Tibial artery (tissue), 4 donors: ENCODE measurements at places on chromosomes 16 and 17.

- no peak overlapping the region for H3K27ac ChIP-seq
- peaks cover 11% of the 10 kb centered on the region for H3K4me1 ChIP-seq
- H3K4me3 ChIP-seq: no peak overlapping the region
- no peaks in the 10 kb centered on the region for H3K36me3 ChIP-seq
These were observed 4.8 kb downstream of the RABEP1 start for GRCh38 chr17:5286846-5287245.

DNA sequence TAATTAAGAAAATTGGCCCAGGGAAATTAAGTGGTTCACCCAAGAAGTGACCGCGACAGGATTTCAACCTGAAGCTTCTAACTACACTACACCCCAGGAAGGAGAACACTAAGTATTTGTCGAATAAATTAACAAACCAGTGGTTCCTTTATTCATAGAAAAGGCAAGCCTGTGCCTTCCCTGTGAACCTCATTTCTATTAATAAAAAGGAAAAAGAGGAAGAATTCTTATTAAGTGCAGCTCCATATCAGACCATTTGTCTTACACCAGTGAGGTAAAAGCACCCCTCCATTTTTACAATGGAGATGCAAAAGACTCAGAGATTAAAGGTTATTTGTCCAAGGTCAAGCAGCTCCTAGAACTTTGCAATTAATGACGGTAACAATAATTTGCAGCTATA, 1.7 kb downstream of the COPS3 start:
- H3K36me3 ChIP-seq: no peaks in the 10 kb centered on the region
- peaks cover 5% of the 10 kb centered on the region for H3K4me1 ChIP-seq
- H3K4me3 ChIP-seq: no peak overlapping the region
- no peaks in the 10 kb centered on the region for H3K27me3 ChIP-seq
- H3K27ac ChIP-seq: no peak overlapping the region

- H3K4me3 ChIP-seq: no peak overlapping the region
- H3K27ac ChIP-seq: no peak overlapping the region
- H3K27me3 ChIP-seq: no peaks in the 10 kb centered on the region
- DNase-seq: no peak
- no peaks in the 10 kb centered on the region for H3K4me1 ChIP-seq
- H3K36me3 ChIP-seq: peaks cover 10% of the 10 kb centered on the region
These were observed 7.4 kb downstream of the ZNF750 start for GRCh38 chr17:82832411-82832810.

DNA sequence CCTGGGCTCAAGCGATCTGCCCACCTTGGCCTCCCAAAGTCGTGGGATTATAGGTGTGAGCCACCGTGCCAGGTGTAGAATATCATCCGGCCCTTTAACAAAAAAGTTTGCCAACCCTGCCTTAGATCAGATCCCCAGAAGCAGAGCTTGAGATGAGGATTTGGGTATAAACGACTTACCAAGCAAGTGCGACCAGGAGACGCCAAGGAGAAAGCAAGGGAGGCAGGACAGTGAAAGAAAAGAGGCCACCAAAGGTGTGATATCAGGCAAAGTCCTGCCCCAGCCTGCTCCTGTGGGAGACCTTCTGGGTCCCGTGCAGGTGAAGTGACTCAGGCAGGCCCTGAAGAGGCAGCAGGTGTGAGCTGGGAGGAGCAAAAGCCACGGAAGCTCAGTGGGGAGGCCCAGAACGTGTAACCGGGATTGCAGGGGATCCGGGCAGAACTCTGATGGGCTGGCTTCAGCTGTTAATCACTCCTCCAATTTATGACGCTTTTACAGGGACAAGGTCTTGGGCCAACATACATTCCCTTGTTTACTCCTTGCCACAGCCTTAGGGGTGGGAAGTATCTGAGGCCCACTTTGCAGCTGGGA, 14.1 kb upstream of the CALB2 start:
- H3K4me3 ChIP-seq: no peak overlapping the region
- H3K27me3 ChIP-seq: peaks cover 13% of the 10 kb centered on the region
- no peaks in the 10 kb centered on the region for H3K4me1 ChIP-seq
- H3K36me3 ChIP-seq: no peaks in the 10 kb centered on the region
- no peak overlapping the region for H3K27ac ChIP-seq

DNA sequence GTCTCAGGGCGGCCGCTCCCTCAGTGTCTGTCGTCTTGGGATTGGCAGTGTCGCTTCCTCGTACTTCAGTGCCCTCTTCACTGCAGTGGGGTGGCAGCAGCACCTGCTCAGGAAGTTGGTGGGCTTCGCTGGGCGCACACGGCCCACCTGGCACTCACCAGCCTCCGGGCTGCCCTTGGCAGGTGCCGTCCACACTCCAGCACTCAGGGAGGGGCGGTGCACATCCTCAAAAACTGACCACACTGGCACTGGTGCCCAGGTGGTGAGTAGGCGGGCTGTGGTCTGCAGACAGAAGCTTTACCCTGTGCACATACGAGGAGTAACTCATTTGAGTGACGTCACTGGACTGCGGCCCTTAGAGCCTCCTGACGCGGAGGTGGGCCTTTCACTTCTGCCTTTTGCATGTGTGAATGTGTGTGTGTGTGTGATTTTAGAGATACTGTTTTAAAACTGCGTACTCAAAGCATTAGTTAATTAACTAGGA, 94.6 kb downstream of the BANP start:
- no peaks in the 10 kb centered on the region for H3K27me3 ChIP-seq
- no peaks in the 10 kb centered on the region for H3K4me1 ChIP-seq
- no peak overlapping the region for H3K4me3 ChIP-seq
- no peak for DNase-seq
- H3K36me3 ChIP-seq: peaks cover 42% of the 10 kb centered on the region
- H3K27ac ChIP-seq: no peak overlapping the region
